ENCODE measurements at places on chromosomes 2 and 18. TPM values are rescaled to one million over a fixed set of nuclear protein-coding genes. Genes with fewer than 3 reads are reported as not detected.

UPP2 gene
- not detected for polyA plus RNA-seq

CCDC148 gene
- polyA plus RNA-seq: 0.13 TPM

ITGB6 gene
- polyA plus RNA-seq: 10.6 TPM

D2HGDH gene
- 49.1 TPM for polyA plus RNA-seq

PMAIP1 gene
- polyA plus RNA-seq: 14.4 TPM

POTEI gene
- polyA plus RNA-seq: not detected

EFR3B gene
- polyA plus RNA-seq: 0.12 TPM

IMPA2 gene
- polyA plus RNA-seq: 142 TPM

CDK5R2 gene
- not detected for polyA plus RNA-seq

LDLRAD4 gene
- polyA plus RNA-seq: 0.79 TPM

CDKL4 gene
- polyA plus RNA-seq: not detected

RFTN2 gene
- 0.38 TPM for polyA plus RNA-seq

RND3 gene
- polyA plus RNA-seq: 151 TPM

HOXD4 gene
- polyA plus RNA-seq: 0.61 TPM

DES gene
- 686 TPM for polyA plus RNA-seq
